ENCODE measurements at places on chromosomes 1 and 21. TPM values are rescaled to one million over a fixed set of nuclear protein-coding genes. Genes with fewer than 3 reads are reported as not detected.

DNA sequence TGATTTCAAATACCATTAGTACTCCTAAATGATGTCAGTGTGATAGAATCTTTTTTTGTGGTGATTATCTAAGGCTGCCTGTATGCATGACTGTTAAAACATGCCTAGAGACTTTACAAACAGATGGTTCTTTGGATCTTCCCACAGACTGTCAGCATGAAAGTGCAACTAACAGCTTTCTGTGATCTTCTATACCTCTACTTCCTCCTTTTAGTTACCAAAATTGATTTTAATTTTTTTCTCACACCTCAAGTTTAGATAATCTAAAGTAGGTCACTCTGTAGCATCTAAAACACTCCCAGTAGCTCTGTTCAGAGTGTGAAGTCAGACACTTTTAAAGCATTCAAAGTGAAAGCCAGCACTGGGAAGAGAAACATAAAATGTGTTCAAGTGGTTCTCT lies 534.5 kb downstream of the PTPRC start:
- peak; percentile 36 for DNase-seq

Gene PTGER3
- under 0.01 TPM for total RNA-seq

DNA sequence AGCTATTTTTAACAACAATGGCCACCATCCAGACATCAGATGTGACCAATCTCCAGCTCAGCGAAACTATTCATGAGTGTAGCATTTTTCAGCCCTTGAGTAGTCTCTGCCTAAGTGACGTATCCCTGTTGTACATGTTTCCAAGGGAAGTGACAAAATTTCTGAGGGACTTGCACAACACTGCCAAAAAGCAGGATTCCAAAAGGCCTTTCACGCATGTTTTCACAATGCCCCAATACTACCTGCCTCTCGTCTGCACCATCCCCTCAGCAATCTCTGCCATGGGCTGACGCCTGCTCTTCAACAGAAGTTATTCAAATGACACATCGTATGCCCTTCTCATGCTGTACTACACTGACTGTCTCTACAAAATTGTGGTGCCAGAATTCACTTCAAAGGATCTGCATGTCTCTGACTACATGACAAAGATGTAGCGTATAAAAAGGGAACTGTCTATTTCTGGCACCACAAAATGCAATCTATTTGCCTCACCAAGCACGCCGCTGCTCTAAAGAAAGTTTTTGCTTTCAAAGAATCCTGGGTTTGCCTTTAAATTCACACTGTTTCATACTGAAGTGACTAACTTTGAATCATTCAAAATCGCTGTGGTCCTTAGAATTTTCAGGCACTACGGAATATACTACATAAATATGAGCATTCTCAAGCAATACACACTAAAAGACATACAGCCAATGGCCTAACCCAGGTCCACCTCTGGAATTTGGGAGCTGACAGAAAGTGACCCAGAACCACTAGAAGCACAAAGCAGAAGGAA lies 32.9 kb downstream of the JAK1 start:
- DNase-seq, result no peak

DNA sequence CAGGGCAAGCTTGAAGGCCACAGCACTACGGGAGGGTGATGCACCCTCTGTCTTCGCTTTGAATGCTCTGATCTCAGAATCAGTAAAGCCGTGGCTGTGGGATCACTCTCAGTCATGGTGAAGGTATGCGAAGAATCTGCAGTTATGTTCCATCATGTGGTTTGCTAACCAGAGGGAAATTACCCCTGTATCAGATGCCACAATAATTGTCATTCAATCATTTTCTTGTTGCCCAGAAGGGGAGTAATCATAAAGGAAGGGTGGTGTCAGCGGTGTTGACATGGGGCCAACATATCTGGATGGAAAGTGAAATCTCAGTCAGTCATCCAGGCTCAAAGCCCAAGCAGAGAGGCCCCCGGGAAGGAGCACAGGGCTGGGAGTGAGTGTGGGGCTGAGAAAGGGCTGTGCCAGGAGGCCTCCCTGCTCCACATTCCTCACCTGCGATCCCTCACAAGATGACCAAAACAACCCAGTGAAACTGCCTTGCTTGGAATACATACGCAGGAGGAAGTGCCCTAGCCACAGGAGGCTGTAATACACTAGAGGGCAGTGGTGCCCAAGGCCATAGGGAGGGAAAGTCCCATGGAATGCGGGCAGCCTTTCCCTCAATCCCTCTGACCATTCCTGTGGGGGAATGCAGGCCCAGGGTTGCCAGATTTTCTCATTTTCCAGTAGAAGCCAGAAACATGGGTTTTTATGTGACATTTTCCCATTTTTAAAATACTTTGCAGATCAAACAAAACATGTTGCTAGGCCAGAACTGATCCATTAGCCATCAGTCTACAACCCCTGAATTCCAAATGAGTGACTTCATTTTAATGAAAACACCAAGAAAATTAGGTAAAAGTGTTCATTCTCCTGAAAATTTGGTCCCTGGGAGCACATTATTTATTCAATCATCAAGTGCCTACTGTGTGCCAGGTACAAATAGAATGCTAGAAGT lies 95.7 kb upstream of the VANGL1 start:
- peak; percentile 97 for DNase-seq

DNA sequence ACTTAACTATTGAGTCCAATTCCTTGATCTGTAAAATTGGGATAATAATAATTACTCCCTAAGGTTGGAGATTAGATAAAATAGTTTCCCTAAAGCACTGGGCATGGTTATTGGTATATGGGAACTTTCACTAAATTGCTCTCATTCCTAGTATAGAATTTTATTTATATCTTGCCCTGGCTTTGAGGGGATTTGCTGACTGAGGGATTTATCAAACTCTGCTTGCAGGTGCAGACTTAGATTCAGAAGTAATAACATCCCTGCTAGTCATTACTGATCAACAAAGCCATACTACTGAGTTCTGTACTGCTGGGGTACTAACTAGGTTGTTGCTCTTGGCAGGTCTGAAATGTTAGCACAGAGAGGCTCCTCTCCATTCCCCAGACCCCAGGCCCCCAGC lies 41.9 kb downstream of the CASQ2 start:
- no peak for DNase-seq

DNA sequence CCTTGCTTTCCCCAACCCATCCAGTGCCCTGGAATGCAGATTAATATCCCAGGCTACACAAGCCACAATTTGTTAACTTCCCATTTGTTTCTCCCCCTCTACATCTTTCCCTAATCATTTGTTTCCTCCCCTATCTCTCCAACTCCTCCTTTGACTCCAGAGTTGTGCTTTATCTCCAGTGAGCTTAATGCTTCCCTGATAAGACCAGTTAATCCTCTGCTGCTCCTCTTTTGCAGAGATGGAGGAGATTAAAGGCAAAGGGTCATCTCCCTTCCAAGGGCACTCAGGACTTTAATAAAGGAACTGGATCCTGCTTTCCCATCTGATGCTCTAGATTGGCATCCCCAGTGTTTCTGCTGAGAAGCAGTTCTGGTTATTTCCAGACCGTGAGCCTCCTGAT lies 7.1 kb downstream of the FAM78B start:
- DNase-seq, result no peak

GRCh38 chr1:27568300-27569087 lies 35.5 kb downstream of the AHDC1 start:
- peak; percentile 84 for DNase-seq

Gene PDZK1
- 0.26 TPM for total RNA-seq

Gene AK4
- total RNA-seq, result 52.9 TPM

Gene MROH9
- total RNA-seq, result not detected

GRCh38 chr1:245718951-245719350 lies 564.2 kb downstream of the KIF26B start:
- no peak for DNase-seq

DNA sequence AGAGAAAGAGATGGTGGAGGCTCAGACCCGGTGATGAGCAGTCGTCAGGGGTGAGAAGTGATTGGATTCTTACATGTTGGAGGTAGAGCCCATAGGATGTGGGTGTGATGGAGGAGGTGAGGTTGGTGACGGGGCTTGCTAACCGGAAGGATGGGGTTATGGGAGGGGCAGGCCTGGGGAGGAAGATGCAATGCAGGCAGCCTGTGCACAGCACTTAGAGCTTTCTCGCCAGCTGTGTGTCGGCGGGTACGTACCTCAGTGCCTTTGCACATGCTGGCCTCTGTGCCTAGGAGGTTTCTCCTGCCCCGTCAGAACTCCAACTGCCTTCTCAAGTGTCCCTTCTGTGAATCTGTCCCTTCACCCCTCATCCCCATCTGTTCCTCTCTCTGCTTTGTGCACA lies 2.9 kb upstream of the BSND start:
- no peak for DNase-seq

GRCh38 chr1:17061892-17062291 lies 8.1 kb upstream of the SDHB start:
- peak; percentile 44 for DNase-seq

DNA sequence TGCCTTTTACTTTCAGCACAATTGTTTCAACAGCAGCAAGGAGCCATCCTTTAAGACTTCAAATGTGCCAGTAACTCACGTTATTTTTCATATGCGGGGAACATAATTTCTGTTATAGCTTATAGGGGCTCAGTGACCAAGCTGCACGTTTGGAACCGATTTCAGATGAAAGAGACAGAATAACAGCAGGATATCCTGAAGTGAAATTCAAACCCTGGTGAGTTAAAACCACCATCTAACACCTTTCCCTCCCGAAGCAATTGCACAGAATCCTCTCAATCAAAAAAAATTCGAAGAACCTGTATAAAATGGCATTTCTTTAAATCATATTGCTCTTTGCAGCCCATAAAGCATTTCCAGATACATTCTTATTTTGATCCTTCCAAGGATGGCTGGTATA lies 6.9 kb downstream of the SMYD2 start:
- DNase-seq, result no peak

Gene ADAM30
- total RNA-seq, result not detected

DNA sequence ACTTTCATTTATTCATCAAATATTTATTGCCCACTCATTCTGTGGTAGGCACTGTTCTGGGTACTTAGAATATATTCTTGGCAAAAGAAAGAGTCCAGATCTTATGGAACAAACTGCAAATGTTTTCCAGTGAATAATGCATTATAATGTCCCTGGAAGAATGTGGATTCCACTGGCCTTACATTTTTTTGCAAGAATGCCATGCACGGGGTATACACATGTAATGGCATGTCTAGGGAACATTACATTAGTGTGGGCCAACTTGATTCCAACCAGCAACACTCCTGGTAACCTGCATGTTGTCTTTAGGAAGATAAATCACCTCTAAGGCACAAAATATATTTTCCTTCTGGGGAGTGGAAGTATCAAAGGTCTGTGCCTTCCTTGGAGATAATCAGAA lies 33.0 kb upstream of the IFI44L start:
- DNase-seq, result peak; percentile 73

Gene LCE3B
- total RNA-seq, result not detected

Gene WDR47
- total RNA-seq, result 16.8 TPM

DNA sequence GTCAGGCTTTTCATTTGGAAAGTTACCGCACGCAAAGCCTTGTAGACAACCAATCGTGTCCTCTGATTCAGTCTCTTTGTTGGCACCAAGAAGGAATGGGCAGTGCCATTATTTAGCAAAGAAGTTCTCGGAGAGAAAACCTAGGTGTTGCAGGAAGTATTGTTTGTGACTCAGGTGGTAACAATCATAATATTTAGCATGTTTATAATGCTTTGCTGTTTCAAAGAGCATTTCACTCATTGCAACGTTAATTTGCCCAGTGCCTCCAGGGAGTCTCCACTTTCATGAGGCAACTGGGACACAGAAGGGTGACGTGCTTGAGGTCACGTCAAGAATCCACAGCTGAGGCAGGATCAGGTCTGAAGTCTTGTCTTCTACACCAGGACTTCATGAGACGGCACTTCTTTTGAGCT lies 31.4 kb downstream of the STPG1 start:
- DNase-seq, result peak; percentile 91

DNA sequence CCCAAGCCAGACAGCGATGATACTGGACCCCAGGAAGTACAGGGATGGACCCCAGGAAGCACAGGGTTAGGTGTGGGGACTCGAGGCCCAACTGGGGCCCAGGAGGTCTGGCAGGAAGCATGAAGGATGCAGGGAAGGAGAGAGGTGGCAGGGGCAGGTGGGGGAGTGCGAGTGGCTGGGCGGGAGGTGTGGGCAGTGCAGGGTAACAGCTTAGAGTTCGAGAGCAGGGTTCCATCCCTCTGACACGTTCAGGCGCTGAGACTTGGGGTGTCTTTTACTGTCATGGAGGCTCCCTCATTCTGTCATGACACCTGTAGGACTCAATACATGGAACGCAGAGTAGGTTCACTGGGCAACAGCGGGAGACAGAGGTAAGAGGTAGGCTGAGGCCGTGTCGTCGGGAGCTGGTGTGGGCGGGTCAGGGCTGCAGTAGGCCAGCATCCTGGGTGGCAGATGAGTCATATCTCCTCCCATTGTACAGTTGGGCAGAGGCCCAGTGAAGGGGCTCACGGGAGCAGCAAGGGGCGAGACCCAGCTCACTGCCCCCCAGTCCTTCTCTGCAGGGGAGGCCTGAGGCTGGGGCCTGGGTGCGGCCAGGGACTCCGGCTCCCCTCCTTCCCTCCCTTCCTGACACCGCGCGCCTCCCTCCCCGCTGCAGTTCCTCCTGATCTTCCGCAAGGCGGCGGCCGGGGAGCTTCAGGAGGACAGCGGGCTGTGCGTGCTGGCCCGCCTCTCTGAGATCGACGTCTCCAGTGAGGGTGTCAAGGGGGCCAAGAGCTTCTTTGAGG lies 11.6 kb upstream of the CTRC start:
- peak; percentile 29 for DNase-seq

Gene EXO5
- 6.3 TPM for total RNA-seq

GRCh38 chr1:87348341-87349019 lies 19.8 kb downstream of the LMO4 start:
- peak; percentile 50 for DNase-seq

DNA sequence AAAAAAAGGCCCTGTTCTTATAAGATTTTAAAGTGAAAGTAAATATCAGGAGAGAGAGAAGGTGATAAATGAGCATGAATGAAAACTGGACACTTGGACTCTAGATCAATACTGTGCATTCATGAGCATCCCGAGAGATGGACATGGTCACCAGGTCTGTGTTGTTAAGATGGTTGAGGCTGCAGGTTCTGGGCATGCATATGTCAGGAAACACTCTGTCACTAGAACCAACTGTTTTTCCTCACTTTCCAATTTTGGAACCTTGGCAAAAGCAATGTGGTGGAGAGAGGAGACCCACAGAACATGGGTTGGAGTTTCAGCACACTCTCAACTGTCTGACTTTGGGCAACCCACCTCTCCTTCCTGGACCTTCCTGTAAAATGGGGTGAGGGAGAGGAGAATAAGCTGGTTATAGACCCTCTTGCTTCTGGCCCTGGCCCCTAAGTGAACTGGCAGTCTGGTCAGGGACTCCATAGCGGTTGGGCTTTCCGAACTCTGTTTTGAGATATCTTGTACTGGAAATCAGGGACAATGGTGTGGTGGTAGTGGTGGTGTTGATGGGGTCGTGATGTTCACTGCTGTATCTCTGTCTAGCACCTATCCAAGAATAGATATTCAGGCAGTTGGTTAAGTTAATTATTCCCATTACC lies 4.2 kb downstream of the MAN1C1 start:
- DNase-seq, result no peak
